ENCODE measurements at places on chromosomes 3 and 15.

DNA sequence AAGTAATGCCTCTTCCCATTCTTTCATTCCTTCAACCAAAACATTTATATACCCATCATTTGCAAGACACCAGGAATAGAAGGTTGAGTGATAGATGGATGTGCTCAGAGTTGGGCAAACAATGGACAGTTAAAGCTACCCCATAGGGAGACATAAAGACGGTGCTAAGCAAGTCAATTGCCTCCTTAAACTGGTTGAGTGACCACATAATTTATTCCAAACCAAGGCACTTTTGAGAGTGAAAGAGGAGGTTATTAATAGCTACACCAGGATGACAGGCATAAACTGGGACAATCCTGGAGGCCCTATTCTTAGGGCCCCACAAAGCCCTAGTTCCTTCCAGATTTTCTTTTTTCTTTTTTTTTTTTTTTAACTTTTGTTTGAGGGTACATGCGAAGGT is 21.4 kb upstream of the DYNC1LI1 start:
- no peak for DNase-seq

GRCh38 chr3:156705761-156706616 is 31.6 kb downstream of the TIPARP start:
- DNase-seq: no peak

- no peak for DNase-seq
Measured at GRCh38 chr3:194109192-194109863, 26.6 kb upstream of the HES1 start.

DNA sequence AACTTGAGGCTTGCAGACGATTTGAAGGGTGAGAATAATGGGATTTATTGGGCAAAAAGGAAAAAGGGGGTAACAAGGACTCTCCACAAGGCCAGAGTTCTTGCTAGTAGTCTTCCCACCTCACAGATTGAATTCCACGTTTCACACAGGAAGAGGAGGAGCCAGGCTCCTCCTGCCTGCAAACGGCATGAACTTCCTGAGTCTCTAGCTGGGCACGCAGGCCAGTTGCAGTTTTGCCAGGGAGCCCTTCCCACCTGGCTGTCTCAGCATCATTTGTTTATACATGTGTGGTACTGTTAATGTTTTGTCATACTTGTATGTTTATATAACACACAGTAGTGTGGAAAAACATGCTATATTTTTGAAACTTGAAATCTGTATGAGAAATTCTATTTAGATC is 155.0 kb downstream of the NLGN1 start:
- no peak for DNase-seq

- DNase-seq: no peak
Measured at GRCh38 chr3:52939600-52939999, 42.3 kb upstream of the STIMATE start.

GRCh38 chr3:189519458-189519857 is 111.7 kb upstream of the TP63 start:
- DNase-seq: no peak

DNA sequence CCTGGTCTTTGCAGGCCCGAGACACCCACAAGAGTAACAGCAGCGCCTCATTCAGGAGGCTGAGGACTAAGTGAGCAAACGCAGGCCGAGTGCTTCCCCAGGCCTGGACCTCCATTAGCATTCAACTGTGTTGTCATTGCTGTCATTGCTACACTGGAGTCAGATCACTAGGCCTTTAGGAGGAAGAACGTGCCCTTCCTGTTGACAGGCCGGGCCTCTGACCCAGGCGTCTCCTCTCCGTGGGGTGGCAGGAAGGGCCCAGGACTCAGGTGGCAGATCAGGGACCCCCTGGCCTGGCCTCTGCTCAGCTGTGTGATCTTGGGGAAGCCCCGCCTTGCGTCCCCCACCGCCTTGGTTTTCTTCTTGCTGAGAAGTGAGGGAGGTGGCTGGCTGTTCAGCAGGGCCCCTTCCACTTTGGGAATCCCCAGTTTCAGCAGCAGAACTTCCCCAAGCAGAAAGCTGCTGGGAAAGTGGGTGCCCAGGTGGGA is 19.1 kb downstream of the ZDHHC19 start:
- no peak for DNase-seq

DNA sequence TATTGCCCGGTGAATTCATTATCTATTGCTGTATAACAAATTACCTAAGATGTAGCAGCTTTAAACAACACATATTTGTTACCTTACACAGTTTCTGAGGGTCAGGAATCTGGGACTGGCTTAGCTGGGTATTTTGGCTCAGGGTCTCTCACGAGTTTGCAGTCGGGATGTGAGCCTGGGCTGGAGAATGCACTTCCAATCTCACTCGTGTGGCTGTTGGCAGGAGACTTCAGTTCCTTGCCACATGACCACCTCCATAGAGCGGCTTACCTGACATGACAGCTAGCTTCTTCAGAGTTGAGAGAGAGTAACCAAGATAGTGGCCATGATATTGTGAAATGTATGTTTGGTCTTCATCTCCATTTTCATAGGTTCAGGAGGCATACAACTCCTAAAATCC is 18.4 kb upstream of the MITF start:
- no peak for DNase-seq

DNA sequence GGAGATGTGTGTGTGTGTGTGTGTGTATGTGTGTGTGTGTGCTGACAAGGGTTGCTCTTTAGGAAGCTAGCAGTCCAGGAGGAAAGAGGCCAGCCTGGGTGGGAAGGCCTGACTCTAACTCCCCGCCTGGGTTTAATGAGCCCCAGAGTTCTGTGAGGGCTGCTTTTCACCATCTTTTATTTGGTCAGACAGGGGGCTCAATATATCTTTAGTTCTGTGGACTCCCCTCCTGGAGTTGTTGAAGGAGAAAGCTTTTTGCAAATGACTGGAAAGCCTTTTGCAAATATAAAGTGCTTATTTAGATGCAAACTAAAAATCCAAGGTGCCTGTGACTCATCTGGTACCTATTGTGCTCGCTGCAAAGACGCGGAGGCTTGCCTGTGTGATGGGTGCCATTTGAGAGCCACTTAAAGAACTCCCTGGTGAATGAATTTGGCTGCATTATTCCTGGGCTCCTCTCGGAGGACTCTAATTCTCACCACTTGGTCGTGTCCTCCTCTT is 24.5 kb downstream of the DRD3 start:
- no peak for DNase-seq

DNA sequence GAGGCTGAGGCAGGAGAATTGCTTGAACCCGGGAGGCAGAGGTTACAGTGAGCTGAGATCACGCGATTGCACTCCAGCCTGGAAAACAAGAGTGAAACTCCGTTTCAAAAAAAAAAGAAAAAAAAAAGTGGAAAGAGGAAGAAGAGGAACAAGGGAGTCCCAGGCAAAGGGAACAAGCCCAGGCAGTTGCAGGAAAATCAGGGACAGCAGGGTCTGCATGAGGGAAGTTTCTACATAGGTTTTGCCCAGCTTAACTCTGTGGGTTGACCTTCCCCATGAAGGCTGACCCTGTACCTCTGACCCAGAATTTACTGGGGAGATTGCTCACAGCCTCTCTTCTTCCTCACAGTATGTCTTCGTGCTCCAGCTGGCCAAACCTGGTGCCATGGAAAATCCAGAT is 12.3 kb downstream of the RBP1 start:
- DNase-seq: no peak

GRCh38 chr3:172687501-172687900 is 23.4 kb downstream of the NCEH1 start:
- DNase-seq: no peak

DNA sequence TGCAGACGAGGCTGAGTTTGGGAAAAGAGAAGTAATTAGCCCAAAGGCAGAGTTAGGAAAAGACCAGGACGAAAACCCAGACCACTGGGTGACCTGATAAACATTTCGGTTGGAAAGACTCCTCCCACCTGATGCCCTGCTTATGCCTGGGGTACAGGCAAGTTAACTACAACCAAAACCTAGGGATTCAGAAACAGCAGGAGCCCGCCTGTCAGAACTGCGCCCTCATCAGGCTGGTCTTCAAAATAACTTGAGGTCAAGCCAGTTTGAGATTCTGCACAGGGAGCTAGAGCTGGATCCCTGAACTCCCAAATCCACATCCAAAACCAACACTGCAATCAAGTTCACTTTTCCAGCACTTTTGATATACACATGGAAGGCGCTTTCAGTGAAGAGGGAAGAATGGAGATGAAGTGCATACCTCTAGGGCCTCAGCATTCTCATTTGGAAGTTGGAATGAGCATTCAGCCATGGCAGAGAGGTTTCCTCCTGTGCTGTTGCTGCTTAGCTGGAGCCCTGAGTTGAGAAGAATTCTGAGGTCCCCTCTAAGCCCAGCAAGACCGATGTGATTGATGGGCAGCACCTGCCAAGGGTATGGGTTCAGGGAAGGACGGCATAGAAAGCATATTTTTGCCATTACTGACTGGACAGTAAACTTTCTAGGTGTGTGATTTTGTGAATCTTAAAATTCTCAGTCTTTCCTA is 11.6 kb downstream of the TSEN2 start:
- DNase-seq: no peak

- DNase-seq: no peak
Measured at GRCh38 chr3:116338713-116339112, 106.6 kb downstream of the LSAMP start.

DNA sequence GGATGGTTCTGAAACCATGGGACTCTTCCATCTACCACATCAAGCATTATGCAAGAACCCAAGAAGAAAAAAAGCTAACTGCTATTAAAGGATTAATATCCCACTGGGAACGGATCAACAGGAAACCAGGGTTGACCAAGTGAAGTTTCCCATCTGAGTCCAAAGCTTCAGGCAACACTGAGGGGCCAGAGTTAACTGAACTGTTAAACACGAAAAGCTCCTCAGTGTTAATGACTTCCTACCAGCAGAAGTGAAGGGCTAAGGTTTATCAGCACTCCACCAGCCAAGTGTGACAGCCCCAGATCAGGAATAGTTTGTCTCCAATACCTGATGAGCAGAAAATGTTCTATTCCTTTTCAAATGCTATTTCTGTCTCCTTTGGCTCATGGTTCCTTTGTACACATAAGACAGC is 36.7 kb downstream of the PTPN9 start:
- DNase-seq: no peak

DNA sequence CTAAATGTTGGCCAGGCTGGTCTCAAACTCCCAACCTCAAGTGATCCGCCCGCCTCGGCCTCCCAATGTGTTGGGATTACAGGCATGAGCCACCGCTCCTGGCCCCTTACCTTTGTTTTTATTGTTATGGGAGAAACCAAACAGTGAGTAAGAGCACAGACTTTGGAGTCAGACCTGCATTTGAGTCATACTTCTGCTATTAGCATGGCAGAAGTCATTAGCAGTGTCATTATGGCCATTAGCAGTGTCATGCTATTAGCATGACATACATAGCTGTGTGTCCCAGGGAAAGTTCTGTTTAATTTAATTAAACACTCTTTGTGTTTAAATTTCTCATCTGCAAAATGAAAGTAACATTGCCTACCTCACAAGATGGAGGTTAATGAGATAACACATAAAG is 54.8 kb downstream of the SQOR start:
- no peak for DNase-seq

DNA sequence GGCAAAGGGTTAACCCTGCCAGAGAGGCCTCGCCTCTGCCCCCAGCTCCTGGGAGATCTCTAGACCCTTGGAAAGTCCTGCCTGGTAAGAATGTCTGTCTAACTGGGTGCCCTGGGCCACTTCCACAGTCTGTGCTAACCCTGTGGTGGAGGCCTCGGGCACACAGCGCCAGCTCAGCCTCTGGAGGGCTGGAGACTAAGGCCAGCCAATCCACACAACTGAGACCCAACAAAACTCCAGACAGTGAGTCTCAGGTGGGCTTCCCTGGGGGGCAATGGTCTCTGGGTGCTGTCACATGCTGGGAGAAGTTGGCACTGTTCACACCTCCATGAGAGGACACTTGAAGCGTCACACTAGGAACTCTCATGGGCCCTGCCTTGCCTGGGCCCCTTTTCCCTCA is 19.5 kb downstream of the ZXDC start:
- DNase-seq: no peak

- DNase-seq: no peak
Measured at GRCh38 chr3:10599017-10599416, 93.6 kb upstream of the ATP2B2 start.

DNA sequence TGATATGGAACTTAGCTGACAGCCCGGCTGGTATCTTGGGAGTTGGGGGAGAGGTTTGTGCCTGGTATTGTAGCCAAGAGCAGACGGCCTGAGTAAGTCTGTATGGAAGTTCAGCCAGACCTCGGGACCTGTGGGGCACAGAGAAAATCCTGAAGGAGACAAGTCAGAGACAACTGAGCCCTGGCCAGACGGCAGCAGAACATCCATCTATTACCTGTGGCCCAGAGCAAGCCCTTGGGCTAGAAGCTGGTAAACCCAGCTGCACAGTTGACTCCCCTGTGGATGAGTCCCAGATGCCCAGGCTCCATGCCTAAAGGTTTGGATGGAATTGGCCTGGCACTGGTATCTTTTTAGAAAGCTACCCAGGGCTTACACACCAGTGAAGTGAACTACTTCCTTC is 70.4 kb upstream of the DLG1 start:
- DNase-seq: no peak

- DNase-seq: no peak
Measured at GRCh38 chr15:96766366-96766765, 435.9 kb downstream of the NR2F2 start.

DNA sequence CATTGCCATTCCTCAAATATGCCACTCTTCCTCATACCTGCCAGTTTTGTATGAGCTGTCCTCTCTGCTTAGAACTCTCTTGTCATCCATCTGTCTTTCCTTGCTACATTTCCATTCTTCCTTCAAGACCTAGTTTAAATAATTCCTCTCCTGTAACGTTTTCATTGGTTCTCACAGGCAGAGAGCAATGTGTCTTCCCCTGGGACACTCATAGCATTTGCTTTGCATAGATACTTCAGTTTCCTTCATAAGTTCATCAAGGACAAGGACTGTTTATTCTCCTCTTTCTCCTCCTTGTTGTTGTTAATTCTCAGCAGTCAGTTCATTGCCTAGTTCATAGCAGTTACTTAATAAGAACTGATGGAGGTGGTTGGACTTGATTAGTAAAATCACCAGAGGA is 10.5 kb downstream of the NR2C2 start:
- no peak for DNase-seq

GRCh38 chr15:36499412-36500389 is 79.7 kb upstream of the CDIN1 start:
- DNase-seq: no peak

DNA sequence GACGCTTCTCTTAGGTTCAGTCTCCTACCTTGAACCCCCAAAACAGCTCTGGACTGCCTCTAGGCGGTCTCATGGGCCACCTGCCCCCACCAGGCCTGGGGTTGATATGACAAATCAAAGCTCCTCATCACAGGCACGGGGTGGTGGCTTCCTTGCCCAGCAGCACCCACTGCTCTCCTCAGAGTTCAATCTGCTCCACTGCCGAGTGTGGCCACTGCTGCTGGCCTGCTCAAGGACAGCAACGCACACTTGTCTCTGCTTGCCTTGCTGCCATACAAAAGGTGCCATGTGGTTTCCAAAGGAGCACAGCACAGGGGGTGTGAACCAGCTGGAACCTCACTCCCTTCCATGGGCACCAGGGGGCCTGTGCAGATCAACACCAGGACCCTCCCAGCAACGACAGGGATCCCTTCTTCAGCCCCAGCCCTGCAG is 10.2 kb downstream of the KBTBD13 start:
- no peak for DNase-seq

All from activated CD8-positive, alpha-beta memory T cell treated with anti-CD3 and anti-CD28 coated beads for 4 hours (primary cell).